Articular chondrocyte of knee joint (primary cell): ENCODE measurements at places on chromosomes 5 and 9. TPM values are rescaled to one million over a fixed set of nuclear protein-coding genes. Genes with fewer than 3 reads are reported as not detected.

CD74 gene
- 2.0 and 5.9 TPM in 2 replicates for total RNA-seq

MOB3B gene
- 0.13 and 0.22 TPM in 2 replicates for total RNA-seq

IFNA21 gene
- total RNA-seq = not detected in 2 replicates

PLCXD3 gene
- total RNA-seq = not detected in 2 replicates
